DND-41 (cell line): ENCODE measurements at places on chromosomes 12 and 14.

DNA sequence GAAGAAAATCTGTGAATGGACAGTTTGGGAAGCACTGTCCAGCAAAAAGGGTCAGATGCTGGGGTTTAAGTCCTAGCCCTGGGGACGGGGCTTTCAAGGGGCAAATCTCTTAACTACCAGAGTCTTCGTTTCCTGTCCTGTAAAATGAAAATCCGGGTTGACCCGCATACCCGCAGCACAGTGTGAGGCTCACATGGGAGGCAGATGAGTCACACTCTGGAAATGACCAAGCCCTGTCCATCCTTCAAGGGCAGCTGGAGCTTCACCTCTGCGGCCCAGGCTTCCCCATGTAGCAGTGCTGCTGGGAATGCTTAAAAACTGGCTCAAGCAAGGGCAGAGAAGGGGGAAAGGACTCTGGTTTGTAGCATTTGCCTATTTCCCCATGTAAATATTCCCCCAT lies 19.0 kb downstream of the FAM181A start:
- no peak for DNase-seq

- no peak for DNase-seq
Measured at GRCh38 chr12:50251619-50252252, 31.6 kb downstream of the LIMA1 start.

GRCh38 chr12:115598871-115599811 lies 678.4 kb downstream of the MED13L start:
- DNase-seq = no peak

- no peak for DNase-seq
Measured at GRCh38 chr14:72808564-72808963, 85.3 kb downstream of the DPF3 start.

DNA sequence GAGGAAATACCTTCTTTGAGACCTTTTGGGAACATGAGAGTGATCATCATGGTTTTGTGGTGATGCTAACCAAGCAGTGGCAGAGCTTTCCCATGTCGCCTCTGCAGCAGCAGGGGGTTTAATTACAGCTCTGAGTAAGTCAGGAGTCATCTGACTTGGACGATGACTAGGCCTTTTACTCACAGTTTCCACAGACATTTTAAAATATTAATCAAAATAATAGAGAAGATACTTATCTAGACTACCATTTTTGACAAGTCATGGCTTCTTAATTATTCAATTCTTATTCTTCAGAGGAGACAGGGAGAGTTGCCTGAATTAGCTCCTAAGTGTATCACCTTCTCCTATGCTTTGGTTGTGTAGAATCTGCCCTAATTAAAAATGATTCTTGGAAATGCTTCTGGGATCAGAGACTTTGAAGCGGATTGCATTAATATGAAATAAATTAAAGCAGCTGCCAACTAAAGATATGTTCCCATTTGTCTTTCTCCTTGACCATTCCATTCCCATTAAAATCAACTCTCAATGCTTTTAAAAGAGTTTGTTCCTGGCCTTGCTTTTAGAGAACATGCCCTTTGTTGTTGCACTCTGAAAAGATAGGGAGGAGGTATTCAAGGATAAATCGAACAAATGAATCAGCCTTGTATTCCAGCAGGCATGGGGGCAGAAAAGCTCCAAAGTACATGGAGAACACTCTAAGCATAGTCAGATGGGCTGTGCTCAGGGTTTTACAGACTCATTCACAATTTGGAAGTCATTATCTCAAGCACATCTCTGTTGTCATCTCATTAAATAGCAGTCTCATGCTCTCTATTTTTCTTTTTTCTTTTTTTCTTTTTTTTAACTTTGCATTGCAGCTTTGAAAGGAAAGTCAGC lies 7.7 kb upstream of the IFNG-AS1 start:
- DNase-seq = no peak

- DNase-seq = no peak
Measured at GRCh38 chr12:40474630-40475029, 217.6 kb upstream of the CNTN1 start.

- no peak for DNase-seq
Measured at GRCh38 chr12:29544428-29545101, 47.1 kb upstream of the OVCH1 start.

DNA sequence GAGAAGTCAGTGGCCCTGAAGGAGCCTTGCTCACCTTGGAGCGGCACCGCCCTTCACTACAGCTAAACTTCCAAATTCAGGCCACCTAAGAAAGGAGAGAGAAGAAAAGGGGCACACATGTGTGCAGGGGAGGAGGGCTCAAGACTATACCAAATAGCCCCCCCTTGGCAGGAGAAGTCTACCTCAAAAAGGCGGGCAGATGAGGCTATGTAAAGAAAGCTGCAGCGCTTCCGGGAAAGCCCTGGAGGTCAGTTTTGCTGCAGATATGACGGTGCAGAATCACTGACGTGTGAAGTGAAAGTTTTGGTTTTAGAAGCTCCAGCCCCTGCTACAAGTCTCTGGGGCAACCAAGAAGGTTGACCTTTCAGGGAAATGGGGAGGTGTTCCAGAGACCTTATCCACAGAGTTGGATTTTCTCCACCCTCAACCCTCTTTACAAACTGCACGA lies 48.2 kb upstream of the PNMA1 start:
- DNase-seq = no peak

DNA sequence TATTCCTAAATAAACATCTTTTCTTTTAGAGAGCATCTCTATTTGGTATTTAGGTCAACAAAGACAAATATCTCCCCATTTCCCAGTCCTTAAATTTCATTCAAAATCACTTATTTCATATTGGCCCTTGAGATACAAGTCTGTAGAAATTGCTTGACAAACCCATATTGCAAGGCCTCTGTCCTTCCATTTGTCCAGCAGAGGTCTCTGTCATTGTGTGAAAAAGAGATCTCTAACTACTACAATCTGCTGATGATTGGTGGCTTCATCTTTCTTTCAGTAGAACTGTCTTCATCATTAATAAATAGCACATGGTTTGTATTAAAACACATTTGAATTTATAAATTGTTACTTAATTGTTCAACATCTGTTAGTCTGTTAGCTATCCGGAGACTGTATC lies 252.6 kb downstream of the ACSS3 start:
- DNase-seq = no peak

DNA sequence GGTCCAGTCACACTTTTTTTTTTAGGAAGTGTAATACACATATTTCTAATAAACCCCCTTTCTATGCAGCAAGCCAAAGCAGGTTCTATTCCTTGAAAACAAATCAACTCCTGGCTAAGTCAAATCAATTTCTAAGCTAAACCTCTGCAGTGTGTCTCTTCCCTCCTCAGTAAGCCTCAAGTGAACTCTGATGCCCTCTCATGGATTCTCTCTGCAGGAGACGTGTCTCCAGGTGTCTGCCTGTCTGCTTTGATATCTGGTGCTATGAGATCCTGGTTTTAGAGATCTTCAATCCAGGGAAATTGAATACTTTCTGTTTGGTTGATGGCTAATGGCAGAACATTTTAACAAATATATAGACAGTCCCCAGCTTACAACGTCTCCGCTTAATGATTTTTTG lies 791.7 kb downstream of the AACS start:
- no peak for DNase-seq

- no peak for DNase-seq
Measured at GRCh38 chr12:104740668-104741067, 217.4 kb downstream of the SLC41A2 start.

- no peak for DNase-seq
Measured at GRCh38 chr12:51963477-51963876, 12.0 kb downstream of the ACVR1B start.

GRCh38 chr12:79441534-79441933 lies 249.2 kb downstream of the PAWR start:
- no peak for DNase-seq

GRCh38 chr14:35344107-35344807 lies 52.1 kb downstream of the PSMA6 start:
- no peak for DNase-seq

- DNase-seq = no peak
Measured at GRCh38 chr12:99343960-99344359, 303.6 kb upstream of the GARIN6 start.

DNA sequence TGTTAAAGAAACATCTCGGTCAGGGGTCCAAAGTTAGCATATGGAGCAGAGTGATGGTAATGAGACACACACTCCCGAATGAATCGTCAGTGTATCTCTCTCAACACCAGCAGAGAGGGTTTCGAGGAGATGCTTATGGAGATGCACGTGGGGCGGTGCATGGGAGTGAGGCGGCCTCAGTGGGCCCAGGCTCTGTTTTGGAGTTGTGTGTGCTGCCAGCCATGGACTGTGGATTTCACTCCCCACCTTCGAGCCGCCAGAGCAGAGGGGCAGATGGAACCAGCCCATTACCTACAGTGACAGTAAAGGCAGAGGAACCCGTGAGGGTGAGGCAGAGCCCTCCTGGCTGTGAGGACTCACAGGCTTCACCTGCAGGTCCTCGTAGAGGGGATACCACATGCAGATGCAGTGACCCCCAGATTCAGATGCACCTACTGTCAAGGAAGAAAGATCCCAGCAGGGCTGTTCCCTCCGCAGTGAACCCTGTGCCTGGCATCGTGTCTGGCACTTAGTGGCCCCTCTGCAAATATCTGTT lies 68.2 kb downstream of the WDR20 start:
- DNase-seq = no peak

- no peak for DNase-seq
Measured at GRCh38 chr14:38500125-38500524, 244.2 kb upstream of the CLEC14A start.

- no peak for DNase-seq
Measured at GRCh38 chr12:88307961-88308360, 165.9 kb downstream of the TMTC3 start.

DNA sequence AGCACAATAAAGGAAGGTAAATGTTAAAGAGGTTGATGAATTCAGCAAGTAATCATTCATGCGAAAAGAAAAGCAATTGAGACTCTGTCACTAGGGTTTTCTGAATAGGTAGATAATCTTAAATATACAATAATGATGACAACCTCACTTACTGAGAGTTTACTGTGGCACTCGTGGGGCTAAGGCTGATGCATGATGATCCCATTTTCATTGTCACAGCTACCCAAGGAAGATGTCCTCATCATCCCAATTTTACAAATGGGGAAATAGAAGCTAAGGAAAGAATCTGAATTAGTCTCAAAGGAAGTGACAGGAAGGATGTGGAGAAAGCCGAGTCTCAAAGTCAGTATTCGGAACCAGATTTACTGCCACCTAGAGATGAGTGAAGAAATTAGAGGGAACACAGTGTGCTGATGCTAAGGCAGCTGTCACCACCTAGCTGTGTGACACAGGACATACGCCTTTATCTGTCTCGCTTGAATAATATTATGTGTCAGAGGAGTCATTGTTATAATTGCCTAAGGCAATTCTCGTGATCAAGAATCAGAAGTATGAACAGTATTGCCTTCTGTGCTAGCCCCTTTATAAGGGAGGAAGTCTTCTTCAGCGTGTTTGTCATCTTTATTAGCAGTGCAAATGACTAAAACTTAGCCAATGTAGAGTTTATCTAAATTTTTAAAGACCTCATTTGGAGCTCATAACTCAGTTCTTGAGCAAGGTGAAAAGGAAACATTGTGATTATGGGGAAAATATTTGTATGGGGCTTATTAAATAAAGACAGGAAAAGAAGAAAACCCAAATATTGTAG lies 63.2 kb downstream of the ERGIC2 start:
- DNase-seq = peak; percentile 66
